ENCODE measurements at places on chromosomes 4 and X.

DNA sequence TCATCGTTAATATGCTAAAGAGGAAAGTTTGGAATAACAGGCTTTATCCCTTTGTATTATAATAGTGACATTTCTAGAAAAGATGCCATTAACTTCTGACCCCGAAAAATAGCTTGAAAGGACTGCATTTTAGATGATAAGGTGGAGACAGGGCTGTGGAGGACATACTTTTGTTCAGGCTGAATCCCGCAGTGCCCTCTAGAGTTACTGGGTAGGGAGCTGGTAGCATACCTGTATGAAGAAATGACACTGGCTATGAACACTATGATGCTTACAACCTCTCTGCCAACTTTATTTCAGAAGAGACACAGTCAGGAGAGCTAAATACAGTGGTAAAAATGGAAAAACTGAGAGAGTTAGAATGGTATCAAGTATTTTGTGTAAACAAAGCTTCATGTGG, 8.1 kb downstream of the IL1RAPL1 start:
- no peak for DNase-seq

DNA sequence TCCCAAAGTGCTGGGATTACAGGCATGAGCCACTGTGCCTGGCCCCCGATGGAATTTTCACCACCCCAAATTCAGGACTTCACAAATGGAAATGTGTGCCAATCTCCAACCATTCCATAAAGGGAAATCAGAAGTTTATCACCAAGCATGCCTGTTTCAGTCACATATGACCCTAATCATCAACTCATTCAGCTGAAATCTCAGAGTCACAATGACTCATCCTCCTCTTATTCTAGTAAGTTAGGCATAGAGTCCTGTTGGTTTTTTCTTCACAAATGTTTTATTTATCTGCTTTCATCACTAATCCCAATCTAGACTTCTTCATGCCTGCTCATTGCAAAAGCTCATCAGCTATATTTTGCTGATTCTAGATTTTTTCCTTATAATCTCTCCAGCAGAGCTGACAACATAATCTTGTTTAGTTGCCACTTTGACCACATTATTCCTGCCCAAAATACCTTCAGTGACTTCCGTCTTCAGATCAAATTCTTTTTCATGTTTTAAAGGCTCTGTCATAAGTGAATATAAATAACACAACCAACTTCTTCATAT, 83.3 kb downstream of the SLC7A11 start:
- no peak for DNase-seq

DNA sequence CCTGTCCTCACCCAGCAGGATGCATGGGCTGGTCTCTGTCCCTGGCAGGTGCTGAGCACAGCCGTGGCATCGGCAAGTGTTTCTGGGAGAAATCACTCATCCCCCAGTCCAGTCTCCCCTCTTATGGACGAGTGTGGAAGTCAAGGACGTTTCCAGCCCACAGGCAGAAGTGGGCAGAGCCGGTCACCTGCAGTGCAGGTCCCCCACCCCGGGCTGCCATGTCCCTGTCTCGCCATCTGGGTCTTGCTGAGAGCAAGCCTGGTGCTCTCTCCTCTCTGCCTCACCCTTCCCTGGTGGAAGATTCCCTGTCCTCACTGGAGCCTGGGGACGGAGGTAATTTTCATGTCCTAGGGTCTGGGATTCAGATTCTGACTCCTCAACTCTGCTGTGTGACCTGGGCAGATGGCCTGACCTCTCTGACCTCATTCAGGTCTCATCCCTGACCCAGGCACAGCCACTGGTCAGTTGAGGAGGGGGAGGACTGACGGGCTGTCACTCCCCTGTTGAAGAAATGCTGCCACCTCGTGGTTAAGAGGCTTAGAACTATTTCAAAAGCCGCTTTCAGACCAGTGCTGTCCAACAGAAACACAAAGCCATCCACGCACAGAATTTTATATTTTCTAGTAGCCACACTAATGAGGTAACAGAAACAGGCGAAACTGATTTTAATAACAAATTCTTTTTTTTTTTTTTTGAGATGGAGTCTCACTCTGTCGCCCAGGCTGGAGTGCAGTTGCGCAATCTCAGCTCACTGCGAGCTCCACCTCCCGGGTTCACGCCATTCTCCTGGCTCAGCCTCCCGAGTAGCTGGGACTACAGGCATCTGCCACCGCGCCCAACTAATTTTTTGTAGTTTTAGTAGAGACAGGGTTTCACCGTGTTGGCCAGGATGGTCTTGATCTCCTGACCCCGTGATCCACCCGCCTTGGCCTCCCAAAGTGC, 1.8 kb downstream of the CPZ start:
- no peak for DNase-seq

- DNase-seq = no peak
Observed at GRCh38 chrX:1614927-1615326, at the start of gene ASMT. TSS of gene ASMT (plus strand) at chrX:1615059. CDS start at chrX:1615200, 141 bp downstream.

DNA sequence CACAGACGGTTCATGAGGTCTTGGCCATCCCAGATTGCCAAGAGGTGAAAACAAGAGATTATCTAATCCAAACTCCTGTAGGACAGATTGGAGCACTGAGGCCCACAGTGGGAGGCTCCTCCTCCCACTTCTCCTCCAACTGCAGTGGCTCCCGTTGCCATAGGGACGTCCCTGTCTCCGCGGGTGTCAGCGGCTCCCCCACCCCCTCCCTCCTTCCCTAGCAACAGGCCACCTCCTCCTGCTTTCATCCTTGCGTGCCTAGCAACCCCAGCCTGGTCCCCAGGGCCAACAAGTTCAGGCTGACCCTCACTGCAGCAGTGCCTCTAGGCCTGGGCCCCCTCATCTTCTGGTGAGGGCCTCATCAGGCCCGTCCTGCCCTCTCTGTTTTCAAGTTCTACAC, 6.8 kb upstream of the IQSEC2 start:
- DNase-seq = no peak

DNA sequence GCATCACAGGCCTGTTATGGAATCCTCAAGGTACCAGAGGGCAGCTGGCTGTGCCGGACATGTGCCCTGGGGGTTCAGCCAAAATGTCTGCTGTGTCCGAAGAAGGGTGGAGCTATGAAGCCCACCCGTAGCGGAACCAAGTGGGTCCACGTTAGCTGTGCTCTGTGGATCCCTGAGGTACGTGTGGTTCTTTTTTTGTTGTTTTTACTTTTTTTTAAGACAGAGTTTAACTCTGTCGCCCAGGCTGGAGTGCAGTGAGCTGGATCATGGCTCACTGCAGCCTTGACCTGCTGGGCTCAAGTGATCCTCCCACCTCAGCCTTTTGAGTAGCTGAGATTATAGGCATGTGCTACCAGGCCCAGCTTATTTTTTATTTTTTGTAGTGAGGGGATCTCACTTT, 46.1 kb downstream of the JADE1 start:
- DNase-seq = no peak

- DNase-seq = no peak
Observed at GRCh38 chr4:153427363-153428071, 38.6 kb upstream of the TMEM131L start.

GRCh38 chr4:37964734-37965457, 4.7 kb downstream of the PTTG2 start:
- DNase-seq = no peak

- DNase-seq = no peak
Observed at GRCh38 chr4:123619895-123620294, 223.3 kb downstream of the SPRY1 start.

DNA sequence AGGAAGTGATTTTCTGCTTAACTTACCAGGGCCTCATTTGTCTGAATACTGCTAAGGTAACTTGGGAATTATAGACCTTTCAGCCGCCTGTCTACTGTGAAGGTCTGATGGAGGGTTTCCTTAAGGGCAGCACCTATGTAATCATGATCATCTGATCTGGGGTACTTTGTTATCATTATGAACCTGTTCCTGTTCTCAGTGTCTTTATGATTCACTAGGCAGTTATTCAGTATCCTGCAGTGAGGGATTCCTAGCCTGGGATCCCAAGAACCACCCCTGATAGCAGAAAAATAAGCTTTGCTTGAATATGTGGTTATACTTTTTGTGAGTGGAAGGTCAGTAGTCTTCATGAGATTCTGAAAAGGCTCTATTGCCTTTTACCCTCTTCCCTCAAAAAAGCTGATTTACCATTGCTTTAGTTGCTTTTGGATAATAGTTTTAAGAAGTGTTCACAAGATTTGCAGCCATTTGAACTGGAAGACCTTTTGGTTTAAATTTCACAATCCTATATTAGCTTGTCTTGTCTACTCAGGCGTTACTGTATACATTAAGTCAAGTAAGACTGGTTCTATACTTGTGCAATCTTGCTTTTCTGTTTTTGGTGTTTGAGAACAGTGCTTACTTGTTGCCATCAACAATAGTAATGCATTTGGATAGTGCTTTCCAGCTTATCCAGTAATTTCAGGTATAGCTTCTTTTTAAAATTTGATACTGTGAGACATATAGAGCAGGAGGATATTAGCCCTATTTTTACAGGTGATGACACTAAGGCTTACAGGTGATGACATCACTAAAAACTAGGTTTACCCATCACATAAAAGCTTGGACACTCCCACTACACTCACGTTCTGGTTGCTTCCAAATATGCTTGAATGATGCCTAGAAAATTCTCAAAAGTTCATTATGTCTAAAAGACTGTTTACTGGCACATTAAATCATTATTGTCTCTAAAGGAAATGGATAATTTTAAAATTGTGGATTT, 60.0 kb downstream of the FHIP1A start:
- no peak for DNase-seq

DNA sequence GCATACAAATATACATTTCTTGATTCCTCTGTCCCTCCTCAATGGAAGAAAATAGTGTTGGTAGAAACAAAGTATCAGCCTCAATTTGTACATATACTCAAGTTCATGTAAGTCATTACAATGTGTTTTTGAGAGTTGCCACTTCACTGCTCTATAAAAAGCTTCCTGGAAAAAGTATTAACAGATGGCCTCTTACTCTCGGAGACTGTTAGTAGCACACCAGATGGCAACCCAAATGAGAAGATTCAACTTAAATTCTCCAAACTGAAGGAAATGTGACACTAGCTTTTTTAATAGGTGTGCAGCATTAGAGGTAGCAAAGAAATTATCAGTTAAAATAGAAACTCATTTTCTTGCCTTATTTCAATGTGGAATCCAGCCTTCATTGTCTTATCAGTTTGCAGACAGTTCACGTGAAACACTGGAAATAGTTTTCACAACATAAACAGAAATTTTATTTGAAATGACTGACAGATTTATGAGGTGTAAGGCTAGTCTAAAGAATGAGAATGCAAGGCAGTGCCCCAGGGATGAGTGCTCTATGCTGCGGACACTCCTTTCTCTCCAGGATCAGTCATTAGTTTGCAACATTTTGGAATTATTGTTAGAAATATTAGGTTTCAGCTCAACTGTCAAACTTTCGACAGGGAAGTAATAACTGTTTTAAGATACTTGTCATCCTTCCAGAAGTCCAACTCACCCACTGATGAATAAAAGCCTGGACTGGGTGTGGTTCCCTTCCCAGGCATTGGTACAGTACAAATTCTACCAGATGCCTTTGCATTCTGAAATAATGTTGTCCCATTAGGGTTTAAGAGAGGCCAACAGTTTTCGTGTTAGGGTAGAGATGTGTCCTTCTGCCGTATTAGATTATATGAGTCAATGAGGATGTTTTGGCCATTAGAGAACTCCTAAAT, 50.9 kb downstream of the IDS start:
- DNase-seq = no peak

DNA sequence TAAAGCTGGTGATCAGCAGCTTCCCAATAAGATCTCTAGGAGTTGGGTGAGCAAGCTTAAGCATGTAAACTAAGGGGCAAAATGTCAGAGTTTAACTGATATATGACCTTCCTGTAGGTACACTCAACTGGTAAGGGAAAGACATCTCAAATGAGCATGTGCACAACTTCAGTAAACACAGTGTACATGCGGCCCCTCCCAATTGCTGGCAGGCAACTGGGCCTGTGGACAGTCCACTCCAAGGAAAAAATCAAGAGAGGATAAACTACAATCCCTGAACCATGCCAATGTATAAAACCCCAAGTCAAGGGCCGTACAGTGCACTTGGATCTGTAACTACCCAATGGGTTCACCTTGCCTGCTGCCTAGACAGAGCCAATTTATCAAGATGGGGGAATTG, 4.9 kb upstream of the NAA11 start:
- DNase-seq = no peak

DNA sequence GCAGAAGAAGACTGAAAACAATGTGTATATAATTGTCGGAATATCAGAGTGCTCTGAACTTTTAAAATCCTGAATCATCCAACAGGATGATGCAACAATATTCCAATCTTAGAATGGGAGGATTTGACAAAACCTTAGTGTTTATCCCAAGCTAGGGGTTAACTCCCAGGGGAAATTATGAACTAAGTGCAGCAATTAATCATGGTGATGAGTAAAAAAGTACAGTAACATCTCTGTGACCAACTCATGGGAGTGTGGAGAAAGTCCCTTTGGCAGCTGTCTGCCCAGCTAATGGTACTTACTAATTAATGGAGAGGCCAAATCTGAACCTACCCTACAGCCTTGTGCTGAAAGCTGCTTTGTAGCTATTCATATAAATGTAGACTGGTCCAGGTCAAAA, 257.6 kb upstream of the DDX53 start:
- no peak for DNase-seq

GRCh38 chr4:128388352-128388630, 100.7 kb upstream of the PGRMC2 start:
- DNase-seq = no peak

DNA sequence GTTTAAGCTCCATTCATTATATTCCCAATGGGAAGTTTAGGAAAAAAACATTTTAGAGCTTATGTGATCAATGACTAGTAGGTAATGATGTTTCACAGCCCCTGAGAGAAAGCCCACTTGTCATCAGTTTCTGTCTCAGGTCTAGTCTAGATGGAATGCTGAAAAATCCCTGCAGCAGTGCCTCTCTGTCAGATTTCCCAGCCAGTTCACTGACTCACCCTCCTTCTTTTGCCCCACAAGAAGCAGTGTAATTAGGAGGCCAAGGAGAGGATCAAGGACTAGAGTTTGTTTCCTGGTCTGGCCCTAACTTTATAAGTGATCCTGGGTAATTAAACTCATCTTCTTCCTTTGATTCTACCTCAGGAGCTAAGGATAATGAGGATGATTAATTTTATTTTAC, 118.7 kb upstream of the ANXA3 start:
- no peak for DNase-seq

DNA sequence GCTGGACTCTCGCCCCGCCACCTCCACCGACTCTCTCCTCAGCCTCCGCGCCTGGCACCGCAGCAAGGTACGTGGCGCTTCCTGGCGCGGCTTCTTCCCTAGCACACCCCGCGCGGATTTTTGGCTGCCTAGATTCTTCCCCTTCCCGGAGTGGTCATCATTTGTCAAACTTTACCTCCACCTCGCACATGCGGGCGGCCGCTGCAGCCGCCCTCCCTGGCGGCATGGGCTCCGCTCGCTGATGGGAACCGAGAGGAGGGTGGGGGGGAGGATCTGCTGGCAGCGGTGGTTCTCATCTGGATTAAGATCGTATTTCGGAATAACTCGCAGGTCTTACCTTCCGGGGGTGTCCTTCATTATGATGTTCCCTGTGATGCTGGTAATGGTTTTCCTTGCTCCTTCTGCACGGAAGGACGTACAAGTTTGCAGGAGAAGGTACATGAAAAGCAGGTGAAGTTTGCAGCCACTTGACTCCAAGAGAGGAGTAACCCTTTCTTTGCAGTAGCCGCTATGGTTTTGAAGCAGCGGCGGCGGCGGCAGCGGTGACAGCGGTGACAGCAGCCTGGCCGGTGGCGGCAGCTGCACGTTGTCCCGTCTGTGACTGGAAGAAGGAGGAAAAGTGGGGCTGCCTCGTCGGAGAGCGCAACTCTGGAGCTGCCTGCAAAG, 2183.9 kb upstream of the TENM3 start:
- no peak for DNase-seq

- no peak for DNase-seq
Observed at GRCh38 chrX:72573158-72573511, 492 bp upstream of the HDAC8 start.
